ENCODE measurements at places on chromosomes 3 and 15.

DNA sequence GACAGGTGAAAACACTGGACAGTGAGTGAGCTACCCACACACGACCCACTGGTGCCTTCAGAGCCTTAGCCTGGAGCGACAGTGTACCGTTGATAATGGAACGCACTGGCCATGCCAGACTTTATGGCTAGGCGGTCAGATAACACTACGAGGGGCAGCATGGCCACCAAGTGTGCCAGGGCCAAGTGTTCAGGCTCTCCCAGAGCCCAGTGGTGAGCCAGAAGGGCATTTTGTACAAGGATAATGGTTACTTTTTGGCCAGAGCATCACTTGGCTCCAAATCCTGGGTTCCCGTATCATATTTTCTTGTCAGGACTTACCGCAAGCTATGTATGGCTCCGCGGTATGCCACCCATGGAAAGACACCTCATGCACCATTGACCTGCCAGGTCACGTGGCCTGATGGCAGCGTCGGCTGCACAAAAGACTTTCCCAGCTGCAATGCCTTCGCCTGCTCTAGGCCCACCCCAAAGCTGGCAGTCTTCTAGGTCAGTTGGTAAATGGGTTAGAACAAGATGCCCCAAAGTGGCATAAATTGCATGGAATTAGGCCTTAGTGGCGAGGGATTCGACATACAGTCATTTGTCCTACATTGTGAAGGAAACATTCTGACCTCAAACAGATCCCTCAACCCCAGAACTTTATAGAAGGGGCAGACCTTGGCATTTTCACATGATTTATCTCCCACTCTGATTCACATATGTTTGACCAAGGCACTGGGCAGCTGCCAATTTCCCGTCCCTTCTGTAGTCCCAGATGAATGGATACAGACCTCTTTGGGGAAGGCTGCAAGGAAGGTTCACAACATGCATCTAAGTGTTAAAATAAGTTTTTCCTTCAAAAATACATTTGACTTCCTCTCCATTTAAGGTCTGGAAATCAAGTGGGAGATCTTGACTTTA is 12.2 kb upstream of the SLC28A1 start:
- DNase-seq, result no peak

DNA sequence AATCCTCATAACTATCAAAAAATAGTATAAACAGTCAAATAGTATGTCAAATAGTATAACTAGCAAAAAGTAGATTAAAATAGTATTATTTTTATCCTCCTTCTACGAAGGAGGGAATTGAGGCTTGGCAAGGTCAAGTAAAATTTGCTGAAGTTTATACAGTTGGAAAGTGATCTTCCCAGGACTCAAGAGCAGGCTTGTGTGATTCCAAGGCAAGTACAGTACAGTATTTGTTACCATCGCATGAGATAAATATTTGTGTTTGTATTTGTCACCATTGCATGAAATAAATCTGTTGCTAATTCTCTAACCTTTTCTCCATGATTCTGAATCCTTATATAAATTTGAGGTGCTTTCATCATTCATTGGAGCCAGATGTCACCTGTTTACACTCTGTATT is 28.9 kb downstream of the SH3GL3 start:
- no peak for DNase-seq

GRCh38 chr3:108025177-108025576 is 65.7 kb downstream of the CD47 start:
- DNase-seq, result no peak

DNA sequence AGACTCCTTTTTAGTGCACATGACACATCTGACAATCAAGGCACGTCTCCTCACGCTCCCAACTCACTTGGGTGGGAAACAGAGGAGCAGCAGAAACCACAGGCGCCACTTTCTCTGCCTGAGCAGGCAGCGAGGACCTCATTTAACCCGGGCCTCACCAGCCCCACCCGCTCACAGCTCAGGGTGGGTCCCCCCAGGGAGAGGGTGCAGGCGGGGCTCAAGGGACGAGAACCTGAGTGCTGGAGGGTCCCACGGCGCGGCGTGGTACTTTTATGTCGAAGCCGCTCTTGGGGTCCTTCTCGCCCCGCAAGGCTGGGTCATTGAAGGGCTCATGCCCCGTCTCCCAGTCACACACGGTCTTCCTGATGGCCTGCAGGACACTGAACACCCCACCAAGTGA is 62.6 kb downstream of the CYFIP1 start:
- no peak for DNase-seq

DNA sequence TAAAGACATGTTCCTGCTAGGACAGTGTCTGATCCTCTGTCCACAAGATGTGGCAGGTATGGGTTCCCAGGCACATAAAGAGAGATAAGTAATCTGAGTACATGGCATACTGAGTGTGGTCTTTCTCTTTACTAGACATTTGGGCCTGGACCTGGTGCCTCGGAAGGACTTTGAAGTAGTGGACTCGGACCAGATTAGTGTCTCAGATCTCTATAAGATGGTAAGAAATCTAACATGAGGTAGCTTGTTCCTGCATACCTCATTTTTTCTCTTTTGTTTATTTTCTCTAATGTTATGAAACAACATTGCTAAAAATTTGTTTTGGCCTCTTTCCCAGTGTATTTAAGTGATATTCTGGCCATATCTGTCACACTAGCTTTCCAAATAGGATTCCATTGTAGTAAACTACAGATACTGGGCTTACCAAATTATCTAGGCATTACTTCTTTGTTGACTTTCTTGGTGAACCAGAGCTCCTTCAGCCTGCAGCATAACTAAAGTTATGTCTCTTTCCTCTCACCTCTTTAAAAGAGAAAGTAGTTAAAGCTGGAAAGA is 309.8 kb upstream of the MANF start:
- DNase-seq, result no peak

- DNase-seq, result no peak
These were observed 102.5 kb upstream of the COL6A5 start for GRCh38 chr3:130242850-130243569.

Measured in NCI-H1930 (cell line).